ENCODE measurements at places on chromosomes 4 and X. TPM values are rescaled to one million over a fixed set of nuclear protein-coding genes. Genes with fewer than 3 reads are reported as not detected.
A peak's percentile ranks its signal among the peaks of the same experiment; 100 is the strongest.

GRCh38 chrX:135596495-135596894, 76.0 kb downstream of the INTS6L start:
- peak; percentile 66 for ATAC-seq

- ATAC-seq, result no peak
Observed at GRCh38 chrX:30576881-30577280, 685 bp downstream of the TASL start.

DNA sequence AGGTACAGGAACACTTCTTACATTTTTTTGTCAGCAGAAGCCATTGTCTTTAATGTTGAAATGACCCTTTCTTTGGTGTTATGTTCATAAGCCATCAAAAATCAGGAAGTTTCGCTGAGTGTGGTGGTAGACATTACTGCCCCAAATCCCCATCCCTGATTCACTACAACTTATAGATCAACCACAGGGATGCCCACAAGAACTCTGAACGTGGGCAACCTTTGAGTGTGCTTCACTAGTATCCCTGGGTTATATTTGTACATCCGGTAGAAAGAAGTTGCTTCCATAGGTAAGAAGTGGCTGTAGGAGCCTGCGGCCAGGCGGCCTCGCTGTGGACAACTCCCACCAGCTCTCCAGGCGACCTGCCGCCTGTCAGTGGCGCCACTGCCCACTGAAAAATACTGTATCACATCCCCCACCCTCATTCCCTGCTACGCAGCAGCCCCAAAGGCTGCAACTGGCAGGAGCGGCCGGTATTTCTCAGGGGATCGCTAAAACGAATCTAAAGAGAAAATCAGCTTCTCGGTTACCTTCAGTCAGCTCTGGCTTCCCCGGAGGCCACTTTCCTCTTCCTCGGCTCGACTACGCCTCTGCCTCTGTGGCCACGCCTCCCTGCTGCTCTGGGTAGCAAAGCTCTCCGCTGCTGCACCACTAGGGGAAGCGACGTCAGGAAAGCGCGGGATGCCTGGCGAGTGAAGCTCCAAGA, 13.9 kb upstream of the ETDC start:
- ATAC-seq, result peak; percentile 98

DNA sequence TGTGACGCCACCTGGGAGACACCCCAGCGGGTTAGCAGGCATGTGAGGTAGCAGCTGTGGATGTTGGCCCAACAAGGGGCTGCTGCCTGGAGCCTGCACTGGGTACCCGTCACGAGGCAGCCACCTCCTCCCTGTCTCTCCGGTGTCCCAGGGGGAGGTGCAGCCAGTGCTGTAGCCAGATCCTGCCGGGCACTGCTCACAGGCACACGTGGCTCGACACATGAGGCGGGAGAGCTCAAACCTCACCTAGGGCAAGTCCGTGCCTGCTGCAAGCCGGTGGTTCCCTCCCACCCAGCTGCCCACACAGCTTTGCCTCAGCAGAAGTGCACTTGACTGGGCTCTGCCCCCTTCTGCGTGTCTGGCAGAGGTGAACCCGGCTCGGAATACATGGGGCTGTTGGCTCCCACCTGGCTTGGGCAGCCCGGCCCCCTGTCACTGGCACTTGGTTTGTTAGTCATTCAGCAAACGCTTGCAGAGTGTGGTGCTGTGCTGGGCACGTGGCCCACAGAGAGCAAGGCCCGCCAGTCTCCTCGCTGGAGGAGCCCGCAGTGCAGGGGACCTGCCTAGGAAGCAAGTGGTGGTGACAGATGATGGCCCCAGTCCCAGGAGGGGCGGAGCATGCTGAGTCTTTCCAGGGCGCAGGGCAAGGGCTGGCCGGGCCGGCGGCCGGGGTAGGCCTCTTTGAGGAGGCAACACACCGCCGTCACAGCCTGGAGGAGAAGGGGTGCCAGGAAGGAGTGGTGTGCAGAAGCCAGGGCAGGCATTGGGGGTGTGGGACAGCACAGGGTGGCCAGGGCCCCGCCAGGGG, 10.1 kb upstream of the SH3TC1 start:
- ATAC-seq, result no peak

The SPANXN4 gene
- not detected for total RNA-seq

GRCh38 chr4:141890279-141890678, 253.9 kb downstream of the IL15 start:
- no peak for ATAC-seq

DNA sequence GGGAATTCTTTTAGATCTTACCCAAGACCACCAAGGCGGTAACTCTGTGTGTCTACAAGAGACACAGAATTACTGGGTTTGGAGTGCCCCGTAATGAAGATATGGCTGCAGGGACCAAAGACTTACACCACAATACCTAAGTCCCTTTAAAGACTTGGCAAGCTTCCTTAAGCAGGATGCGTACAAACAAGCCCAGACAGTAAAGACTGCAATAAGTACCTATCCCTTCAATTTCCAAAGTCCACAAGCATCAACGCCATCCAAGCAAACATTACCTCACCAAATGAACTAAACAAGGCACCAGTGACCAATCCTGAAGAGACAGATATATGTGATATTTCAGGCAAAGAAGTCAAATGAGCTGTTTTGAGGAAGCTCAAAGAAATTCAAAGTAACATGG, 42.3 kb upstream of the RNF128 start:
- no peak for ATAC-seq

The ERVMER34-1 gene
- 0.09 TPM for total RNA-seq

The PRSS12 gene
- not detected for total RNA-seq

DNA sequence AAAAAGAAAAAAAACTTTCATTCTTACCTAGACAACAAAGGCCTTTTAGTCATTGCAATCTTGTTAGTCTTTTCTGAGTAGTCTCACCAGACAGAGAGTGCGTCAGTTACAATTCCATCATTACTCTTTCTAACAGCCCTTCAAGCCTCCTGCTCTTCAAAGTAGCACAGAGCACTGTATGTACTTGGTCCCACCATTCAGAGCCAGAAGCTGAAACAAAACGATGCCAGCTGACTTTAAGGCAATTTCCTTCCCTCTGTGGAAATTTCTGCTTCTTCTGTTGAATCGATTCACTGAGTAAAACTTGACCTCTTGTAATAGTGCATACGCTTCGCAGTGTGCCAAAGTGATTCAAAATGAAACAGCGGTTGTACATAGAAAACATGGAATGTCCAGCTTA, 57.7 kb upstream of the TENM3 start:
- ATAC-seq, result no peak

- ATAC-seq, result no peak
Observed at GRCh38 chrX:23436875-23437274, 102.2 kb downstream of the PTCHD1 start.

The MAGEB18 gene
- total RNA-seq, result not detected

- no peak for ATAC-seq
Observed at GRCh38 chr4:123984886-123985285, 588.3 kb downstream of the SPRY1 start.

DNA sequence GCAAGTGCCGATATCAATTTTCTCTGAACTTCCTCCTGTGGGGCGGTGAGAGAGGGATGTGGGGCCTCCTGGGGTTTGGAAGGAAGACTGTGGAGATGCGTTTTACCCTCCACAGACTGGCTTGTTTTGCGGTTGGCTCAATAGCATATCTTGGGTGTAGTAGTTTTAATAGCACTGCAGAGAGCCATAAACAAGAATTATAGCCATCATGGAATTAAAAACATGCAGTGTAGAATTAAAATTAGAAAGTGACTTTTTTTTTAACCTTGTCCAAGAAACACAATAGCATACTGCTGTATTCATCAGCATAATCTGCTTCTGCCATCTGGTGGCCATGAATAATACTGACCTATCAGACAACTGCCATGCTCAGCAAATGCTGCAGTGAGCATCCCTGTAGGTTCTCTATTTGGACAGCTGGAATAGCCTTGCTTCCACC, 47.3 kb upstream of the SCML1 start:
- peak; percentile 35 for ATAC-seq

Data from activated T-helper 17 cell treated with anti-CD3 and anti-CD28 coated beads, Interleukin-2, amount 50 U/mL, for 72 hours (primary cell).